ENCODE measurements at places on chromosomes 7 and 10.

DNA sequence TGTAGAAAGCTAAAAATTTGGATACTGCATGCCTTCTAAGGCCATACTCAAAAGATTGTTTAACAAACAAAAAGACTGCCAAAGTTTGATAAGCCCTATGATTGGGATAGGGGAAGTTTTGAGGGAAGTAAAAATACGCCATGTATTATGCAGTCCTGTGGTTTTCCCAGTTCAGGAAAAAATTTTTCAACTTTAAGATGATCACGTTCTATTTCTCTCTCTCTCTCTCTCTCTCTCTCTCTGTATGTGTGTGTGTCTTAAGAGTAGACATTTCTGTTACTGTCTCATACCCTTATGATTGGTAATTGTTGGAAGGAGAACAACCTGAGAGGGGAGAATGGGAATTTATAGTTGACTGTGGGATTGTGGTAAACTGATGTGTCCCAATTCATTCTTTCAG, 69.1 kb upstream of the CYP26C1 start:
- DNase-seq: no peak

DNA sequence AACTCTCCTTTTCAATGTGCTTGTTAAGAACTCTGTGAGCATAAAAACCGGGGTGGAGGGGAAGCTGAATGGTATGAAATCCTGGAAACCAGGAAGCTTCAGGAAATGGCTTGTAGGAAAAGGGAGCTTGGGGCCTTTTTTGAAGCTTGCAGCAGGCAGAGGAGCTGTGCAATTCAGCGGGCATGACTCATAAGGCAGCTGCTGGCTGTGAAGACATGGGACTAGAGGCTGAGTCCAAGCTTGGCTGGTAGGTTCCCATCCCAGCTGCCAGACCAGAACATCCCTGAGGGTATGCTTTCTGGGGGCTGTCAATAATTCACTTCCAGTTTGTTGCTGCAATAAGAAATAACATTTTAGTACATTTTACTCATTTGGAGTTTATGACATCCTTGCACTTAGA, 36.8 kb upstream of the CDC14C start:
- DNase-seq: no peak

DNA sequence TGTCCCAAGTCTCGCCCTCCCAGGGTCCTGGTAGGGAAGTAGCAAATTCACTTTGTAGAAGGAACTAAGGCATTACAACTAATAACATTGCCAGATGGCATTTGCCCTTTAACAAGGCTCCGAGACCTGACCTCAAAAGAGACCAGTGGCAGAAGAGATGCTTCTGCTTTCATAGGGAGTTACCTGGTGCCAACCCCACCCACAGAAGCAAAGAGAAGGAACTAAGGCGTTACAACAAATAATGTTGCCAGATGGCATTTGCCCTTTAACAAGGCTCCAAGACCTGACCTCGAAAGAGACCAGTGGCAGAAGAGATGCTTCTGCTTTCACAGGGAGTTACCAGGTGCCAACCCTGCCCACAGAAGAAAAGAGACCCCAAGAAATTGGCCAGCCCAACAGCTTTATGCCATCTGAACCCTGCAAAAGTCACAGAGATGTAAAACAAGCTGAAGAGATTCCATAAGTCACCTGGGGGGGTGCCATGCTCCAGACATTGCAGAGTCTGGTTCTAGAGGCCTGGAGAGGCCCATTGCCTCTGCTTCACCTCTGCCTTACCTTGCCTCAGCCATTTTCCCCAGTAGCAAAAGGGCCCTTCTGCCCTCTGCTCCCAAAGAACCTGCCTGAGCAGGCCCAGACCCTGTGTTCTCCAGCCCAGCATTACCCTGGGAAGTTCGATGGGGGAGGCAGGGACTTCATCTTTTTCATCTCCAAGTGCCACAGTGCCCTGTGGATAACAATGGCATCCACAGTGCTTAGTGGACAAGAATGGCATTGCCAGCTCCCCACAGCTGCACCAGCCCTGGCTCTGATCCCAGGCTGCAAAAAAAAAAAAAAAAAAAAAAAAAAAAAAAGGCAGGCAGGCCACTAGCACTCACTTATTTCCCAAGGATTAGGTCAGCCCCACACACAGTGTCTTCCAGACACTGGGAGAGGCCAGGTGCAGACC, 179.5 kb upstream of the PLXNA4 start:
- no peak for DNase-seq

DNA sequence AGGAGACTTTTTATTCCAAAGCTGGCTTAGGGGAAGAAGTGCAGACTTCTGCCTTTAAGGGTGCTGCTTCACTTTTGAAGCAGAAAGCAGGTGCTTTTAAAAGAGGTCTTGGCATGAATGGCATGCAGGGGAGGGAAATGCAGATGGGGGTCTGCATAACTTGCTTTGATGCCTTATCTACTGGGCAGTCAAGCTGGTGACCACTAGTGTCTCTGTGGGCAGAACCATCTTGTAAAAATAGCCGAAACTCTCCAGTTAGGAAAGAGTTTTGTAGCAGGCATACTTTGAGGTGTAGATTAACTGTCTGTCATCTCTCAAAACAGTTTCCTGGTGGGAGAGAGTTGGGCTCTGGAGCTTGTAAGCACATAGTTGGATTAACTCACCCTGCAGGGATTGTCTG, 9.9 kb upstream of the CTNNA3 start:
- no peak for DNase-seq

GRCh38 chr7:78690174-78690573, 763.3 kb downstream of the MAGI2 start:
- DNase-seq: no peak

DNA sequence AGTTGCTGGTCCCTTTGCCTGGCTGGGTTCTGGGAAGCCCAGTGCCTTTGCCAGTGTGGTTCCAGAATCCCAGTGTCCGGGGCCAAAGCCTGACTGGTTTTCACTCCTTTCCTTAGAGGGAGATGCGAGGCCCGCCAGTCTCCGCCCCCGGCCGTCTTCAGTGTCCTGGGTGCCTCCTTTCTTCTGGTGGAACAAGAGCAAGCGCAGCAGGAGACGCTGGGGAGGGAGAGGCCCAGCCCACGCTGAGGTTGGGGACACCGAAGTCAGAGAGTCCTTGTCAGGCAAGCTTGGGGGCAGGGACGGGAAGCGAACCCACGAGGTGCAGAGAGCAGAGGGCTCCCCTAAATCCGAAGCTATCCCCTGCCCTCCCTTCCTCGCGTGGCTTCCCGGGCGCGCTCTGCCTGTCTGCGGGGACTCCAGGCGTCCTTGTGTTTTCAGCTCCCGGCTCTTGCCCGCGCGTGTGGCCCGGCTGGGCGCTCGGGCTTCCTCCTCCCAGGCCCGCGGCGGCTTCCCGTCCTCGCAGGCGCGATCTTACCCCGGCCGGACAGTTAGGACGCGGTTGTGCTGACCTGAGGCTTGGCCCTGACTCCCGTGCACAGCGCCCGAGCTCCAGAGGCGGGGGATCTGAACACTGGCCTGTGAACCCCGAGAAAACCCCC, 60.6 kb upstream of the UBE3C start:
- no peak for DNase-seq

- no peak for DNase-seq
These were observed 28.5 kb upstream of the SH2B2 start for GRCh38 chr7:102258073-102258748.

- no peak for DNase-seq
These were observed 40.1 kb upstream of the RET start for GRCh38 chr10:43036481-43037428.

DNA sequence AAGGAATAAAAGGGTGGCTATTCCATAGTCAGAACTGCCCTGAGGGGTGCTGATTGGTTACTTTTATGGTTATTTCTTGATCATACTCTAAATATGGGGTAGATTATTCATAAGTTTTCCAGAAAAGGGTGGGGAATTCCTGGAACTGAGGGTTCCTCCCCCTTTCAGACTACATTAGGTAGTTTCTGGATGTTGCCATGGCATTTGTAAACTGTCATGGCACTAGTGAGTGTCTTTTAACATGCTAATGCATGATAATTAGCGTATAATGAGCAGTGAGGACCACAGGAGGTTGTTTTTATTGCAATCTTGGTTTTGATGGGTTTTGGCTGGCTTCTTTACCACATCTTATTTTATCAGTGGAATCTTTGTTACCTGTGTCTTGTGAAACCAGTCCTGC, 26.5 kb upstream of the POT1 start:
- peak; percentile 9 for DNase-seq

GRCh38 chr7:55733241-55734140, 129.1 kb downstream of the SEPTIN14 start:
- DNase-seq: no peak

DNA sequence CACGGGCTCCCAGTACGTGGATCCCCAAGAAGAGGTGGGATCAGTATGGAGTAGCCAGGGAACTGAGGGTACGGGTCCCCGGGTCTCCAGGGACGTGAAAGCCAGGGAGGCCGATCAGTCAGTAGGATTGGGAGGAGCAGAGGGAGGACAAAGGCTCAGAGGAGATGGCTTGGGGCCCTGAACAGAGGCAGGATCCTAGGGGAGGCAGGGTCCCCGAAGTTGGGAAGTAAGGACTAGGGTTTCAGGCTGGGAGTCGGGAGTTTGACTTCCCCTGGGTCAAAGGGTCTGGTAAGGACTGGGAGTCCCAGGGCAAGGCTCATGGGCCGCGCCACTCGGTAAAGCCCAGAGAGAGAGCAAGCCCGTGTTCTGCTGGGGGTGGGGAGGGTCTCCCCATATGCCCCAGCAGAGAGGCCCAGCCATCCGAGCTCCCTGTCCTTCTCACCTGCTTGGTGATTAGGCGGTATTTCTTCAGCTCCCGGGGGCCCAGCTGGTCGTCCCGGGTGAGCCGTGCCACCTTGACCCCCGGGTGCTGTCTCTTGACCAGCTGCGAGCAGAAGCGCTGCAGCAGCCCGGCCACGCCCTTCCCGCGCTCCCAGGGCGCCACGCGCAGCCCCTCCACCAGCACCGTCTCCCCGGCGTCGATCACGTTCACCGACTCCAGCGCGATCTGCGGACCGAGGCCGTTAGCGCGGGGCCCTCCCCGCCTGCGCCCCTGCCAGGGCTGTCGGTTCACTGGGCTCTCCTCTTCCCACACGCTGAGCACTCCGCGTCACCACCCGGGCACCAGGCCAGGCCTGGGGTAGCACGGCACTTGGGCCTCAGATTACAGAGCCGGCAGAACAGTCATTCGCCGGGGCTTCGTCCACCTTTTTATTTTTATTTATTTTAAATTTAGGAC, 7.0 kb downstream of the NAT16 start:
- peak; percentile 57 for DNase-seq

DNA sequence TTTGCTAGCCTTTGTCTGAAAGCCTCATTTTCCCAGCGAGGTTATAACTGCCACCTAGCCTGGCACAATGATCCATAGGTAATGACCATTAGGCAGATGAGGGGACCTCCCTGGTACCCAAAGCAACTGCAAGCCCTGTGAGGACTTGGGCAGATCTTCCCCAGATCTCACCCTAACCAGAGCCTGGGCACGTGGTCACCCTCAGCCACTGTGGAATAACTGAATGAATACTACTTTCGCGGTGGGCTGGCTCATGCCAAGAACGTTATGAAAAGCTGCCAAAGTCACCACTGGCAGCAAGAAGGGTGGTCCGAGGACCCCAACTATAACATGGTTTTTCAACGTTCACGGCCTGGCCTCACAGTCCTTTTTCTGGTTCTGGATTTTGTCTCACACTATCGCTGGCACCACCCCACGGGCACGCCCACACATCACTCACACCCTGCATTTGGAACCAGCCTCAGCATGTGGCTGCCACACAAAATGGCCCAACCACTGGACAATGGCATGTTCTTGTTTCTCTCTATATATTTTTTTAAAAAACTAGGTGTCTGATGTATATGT, 3.4 kb downstream of the PRKAG2 start:
- no peak for DNase-seq

DNA sequence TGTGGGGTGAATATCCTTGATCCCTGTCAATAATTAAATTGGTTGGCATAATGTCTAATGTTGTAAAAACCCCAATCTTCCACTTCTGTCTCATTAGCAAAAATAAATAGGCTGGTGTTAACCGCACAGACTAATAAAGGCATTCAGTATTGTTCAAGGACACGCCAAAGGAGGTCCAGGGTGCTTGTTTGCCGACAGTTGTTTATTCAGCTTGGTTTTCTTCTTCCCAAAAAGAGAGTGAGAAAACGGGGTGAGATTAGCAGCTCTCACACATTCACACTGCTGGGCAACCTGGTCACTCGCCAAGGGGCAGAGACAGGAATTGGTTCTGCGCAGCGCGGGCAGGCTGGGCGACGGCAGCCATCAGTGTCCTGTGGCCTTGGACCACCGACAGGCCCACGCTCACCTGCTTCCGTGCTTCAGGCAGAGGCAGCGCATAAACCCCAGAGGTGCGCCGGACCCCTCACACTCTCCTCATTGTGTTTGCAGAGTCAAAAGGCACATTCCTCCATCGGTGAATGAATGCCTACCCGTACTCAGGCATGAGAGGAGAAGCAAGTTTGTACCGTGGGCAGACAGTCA, 26.2 kb upstream of the LMBR1 start:
- no peak for DNase-seq

- no peak for DNase-seq
These were observed 6.2 kb upstream of the BAG3 start for GRCh38 chr10:119644994-119645393.

DNA sequence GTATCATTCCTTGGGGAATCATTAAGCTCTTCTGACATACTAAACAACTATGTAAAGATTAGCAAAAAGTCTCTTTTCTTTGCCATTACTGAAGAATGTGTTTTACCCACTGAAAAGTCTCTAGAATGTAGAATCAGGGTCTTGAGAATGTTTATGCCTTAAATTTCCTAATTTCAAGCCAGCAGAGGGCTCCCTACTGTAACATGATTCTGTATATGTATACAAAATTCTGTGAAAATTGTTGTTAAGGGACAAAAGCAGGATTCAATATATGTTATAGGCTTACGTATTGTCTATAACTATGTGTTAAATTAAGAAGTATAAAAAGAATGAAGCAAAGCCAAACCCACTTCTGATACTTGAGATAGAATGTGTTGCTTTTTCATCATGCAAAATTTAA, 296.9 kb upstream of the DGKB start:
- no peak for DNase-seq

DNA sequence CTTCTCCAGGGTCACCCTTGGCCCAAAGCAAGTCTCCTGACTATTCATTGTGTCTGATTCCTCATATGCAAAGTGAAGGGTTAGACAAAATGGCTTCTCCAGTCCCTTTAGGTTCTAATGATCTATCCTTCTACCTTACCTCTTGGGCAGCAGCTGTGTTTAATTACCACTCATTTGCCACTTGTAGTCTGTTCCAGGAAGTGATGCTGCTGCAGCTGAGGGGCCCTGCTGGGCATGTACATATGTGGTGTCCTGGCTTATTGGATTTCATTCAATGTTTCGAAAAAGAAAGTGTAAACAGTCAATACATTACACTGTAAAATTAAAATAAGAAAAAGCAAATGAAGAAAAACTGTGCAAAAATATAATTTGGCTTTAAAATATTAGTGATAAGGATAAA, 36.6 kb downstream of the SCIN start:
- DNase-seq: no peak

DNA sequence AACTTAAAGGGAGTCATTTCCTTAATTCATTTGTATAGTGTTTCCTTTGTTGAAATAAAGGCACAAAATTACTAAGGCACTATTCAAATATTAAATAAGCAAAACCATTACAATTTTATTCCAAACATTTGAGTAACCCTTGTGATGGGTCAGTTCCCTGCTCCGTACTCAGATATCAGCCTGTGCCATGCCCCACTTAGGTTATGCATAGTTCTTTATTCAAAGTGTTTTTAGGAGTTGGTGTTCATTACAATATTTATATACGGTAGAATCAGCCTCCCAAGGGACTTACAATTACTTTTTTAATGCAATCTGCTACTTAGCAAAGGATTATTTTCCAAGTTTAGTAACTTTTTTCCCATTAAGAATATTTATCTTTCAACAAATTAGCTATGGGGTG, 119.3 kb upstream of the SEMA3D start:
- no peak for DNase-seq

- no peak for DNase-seq
These were observed 273.6 kb upstream of the KLF6 start for GRCh38 chr10:4058514-4059029.

GRCh38 chr10:100395626-100396025, 48.6 kb downstream of the SCD start:
- no peak for DNase-seq

All from erythroblast (primary cell).